ENCODE measurements at places on chromosomes 16 and 17.
A peak's percentile ranks its signal among the peaks of the same experiment; 100 is the strongest.

DNA sequence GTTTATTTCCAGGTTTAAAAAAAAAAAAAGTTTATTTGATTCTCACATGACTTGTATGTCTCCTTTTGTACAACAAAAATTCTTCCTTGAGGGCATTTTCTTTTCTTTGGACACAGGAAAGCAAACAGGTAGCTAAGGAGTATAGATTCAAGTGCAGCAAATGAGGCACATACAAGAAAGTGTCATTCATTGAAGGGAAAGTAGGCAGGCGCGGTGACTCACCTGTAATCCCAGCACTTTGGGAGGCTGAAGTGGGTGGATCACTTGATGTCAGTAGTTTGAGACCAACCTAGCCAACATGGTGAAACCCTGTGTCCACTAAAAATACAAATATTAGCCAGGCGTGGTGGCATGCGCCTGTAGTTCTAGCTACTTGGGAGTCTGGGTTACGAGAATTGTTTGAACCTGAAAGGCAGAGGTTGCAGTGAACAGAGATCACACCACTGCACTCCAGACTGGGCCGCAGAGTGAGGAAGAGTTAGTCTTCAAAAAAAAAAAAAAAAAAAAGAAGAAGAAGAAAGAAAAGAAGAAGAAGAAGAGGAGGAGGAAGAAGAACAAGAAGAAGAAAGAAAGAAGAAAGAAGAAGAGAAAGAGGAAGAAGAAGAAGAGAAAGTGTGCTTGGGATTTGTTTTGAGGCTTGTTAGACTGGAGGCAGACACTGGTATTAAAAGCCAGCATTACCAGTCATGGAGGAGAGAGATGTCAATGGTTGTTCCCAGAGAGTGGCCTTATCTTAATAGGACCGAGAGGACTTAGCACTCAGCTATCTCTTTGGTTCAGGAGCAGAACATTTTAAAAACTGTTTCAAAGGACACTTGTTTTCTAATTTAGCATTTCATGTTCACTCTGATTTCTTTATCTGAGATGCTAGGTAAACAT lies 19.7 kb downstream of the GINS3 start:
- DNase-seq = no peak

DNA sequence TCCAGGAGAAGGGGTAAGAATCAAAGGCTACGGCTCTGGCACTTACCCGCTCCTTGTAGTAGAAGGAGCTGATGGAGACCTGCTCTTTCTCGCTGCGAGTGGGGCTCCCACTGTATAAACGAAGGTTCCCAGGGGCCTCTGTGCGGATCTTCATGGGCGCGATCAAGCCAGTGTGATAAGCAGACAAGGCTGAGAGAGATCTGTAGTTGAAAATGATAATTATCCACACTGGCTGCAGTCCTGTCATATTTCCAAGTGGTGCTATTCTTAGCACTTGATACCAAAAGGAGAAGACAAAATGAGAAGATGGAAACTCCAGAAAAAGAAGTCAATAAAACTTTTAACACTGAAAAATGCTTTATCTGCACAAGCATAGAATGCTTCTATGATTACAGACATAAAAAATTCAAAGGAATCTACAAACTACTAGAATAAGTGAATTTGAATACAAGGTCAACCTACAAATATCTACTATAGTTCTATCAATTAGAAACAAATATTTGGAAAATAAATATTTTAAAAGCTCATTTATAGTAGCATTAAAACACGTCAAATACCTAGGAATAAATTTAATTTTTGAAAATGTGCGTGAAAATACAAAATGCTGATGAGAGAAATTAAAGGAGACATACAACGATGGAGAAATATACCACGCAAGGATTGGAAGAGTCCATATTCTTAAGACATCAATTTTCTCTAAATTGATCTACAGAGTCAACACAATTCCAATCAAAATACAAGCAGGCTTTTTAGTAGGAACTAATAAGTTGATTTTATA lies 80.8 kb downstream of the WDR59 start:
- no peak for DNase-seq

- DNase-seq = no peak
These were observed 14.5 kb downstream of the SERPINF1 start for GRCh38 chr17:1776328-1776727.

DNA sequence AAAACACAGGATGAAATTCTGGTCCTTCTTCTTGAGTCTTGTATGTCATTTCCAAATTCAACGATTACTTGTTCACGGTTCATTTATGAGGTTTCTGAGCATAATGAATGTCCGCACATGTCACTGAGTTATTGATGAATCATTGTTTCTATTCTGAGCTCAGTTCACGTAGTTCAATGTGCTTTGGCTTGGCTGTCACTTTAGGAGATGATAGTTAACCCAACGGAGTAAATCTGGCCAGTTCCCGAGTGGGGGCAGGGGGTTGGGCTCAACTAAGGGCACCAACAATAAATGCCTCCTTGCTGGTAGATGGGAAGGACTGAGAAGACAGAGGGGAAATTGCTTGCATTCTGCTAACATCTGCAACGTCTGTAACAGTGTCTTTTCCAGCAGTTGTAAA lies 239.4 kb upstream of the HSBP1 start:
- no peak for DNase-seq

DNA sequence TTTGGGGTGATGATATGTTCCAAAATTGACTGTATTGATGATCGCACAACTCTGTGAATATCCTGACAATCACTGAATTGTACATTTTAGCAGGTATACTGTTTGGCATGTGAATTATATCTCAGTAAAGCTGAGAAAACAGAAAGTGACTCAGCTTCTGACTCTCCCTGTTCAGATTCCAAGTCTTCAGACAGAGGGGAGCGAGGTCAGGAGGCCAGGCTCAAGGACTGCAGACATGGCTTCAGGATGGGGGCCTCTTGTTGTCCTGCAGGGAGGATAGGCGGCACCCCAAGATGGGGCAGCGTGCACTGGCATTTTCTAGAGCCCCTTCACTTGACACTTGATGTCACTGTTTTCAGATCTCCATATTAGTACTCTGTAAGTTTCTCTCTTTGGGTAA lies 45.6 kb downstream of the KNOP1 start:
- DNase-seq = no peak

DNA sequence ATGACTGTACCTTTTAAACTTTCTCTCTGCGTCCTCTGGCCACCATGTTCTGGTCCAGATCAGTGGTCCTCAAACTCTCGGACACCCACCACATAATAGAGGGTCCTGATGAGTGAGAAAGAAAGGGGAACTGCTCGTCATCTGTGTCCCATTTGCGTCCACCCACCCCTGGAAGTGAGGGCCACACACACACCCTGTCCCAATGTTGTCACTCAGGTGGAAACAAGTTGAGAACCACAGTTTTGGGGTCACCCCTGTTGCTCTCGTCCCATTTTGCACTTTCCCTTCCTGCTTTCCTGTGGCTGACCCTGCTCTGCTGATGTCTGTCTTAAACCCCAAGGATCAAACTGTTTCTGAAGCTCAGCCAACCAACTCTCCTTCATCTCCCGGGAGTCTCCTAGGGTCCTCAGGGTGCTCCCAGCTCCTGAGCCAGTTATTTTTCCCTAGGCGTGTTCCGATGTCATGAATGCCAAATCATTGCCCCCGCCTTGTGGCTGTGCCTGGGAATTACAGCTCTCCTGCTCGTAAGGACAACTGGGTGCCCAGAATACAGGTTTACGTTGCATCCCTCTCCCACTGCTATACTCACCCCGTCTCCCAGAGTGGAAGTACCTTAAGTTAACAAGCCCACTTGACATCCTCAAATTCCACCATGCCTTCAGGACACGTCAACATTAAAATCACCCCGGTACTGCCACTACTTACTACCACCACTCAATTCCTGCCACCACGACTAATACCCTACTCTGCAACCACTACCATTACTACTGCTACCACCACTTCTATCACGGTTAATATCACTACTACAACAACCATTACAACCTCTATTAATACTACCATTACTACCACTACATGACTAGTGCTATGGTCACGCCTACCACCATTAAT lies 26.0 kb upstream of the HNF1B start:
- DNase-seq = peak; percentile 33

GRCh38 chr16:69031877-69032301 lies 73.6 kb upstream of the HAS3 start:
- DNase-seq = no peak

GRCh38 chr17:49435671-49436029 lies 21.0 kb upstream of the PHB1 start:
- DNase-seq = no peak

- DNase-seq = no peak
These were observed 1.9 kb downstream of the NECAB2 start for GRCh38 chr16:83969771-83970429.

- no peak for DNase-seq
These were observed 98.0 kb downstream of the CYTH1 start for GRCh38 chr17:78684026-78684425.

DNA sequence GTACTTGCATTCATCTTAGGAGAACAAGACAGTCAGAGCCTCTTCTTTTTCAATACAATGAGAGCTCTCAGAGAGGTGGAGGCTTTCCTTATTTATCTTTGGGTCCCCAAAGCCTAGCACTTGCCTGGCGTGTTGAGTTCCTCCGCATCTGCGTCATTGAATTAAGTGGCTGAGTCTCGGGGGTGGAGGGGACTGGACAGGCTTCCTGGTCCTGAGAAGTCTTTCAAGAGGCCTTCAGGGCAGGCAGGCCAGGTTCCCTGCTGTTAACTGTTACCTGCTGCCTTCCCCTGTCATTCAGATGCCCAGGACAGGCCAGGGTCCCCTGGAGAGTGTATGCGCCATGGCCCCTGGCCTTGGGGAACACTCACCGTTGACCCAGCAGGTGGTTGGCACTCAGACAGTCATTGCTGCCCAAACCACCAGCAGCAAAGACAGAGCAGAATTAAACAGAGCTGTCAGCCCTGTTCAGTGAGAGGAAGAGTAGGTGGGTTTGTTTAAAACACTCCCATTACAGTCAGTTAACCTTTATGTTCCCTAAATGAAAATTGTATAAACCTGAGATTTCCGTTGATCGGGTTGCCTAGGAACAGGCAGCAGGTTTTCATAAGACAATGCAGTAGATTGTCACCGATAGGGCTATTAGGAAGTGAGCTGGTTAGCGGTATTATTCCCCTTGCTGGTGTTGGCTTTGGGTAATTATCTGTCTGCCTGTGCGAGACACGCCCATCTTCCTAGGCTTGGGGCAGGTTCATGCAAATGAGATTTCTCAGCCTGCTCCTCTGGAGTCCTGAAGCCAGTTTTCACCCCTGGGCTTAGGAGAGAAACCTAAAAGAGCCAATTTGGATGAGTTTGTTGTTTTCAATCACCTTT lies 132.7 kb downstream of the CCDC182 start:
- no peak for DNase-seq

DNA sequence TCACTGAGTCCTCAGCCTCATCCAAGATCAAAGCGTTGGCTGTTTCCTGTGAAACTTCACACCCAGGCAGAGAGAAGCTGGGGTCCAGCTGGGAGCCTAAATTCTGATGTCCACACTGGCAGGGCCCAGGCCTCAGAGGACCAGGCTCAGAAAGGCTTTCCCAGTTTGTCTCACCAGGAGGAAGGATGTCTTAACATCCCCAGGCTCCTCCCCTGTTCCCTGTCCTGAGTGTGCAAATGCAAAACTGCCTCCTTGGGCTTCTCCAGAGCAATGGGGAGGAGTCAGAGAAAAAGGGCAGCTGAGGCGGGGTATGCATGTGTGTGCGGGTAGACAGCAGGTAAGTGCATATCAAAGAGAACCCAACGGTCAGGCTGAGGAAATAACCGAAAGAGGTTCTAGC lies 45.7 kb downstream of the CUEDC1 start:
- no peak for DNase-seq

DNA sequence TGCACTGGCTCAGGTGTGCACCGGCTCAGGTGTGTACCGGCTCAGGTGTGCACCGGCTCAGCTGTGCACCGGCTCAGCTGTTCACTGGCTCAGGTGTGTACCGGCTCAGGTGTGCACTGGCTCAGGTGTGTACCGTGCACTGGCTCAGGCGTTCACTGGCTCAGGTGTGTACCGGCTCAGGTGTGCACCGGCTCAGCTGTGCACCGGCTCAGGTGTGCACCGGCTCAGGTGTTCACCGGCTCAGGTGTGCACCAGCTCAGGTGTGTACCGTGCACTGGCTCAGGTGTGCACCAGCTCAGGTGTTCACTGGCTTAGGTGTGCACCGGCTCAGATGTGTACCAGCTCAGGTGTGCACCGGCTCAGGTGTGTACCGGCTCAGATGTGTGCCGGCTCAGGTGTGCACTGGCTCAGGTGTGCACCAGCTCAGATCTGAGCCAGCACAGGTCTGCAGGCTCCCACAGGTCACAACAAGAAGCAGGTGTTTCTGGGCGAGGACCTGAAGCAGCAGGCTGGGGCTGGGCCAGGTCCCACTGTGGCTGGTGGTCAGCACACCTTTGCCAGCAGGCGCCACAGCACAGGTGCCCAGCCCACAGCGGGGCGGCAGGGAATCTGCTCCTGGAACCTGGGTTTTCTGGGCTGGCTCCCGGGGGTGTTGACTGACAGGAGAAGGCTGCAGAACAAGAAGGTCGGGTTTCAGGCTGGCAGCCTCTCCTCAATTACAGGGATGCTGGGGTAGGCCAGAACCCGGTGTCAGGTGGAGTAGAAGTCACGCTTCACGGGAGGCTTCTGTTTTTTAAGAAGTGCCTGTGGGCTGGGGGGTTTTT lies 17.2 kb downstream of the METRNL start:
- DNase-seq = no peak

DNA sequence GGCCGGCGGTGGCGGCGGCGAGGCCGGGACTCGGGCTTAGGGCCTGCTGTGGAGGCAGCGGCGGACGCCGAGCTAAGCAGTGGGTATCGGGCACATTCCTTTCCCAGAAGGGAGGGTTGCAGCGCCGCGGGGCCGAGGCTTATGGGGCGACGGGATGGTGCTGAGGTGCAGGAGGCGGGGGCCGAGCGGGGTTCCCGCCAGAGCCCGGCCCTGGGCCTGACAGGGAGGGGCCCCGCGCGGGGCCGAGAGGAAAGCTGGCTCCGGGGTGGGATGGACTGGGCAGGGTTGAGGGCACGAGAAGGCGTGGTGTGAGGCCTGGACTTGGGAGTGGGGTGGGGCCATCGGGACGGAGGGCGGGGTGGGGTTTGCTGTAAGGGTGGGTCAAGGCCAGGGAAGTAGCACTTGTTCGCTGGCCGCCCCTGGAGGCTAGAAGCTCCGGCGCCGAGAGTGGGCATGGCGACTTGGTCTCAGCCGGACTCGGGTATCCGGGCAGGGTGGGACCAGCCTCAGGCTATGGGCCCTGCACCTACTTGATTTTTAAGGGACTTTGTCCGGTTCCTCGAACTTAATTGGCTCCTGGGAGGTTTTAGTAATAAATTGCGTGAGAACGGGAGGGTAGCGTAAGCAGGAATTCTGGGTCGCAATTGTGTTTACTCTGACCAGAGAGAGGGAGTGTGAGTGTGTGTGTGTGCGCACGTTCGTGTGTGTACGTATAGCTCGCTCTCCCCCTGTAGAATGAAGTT lies 396 bp downstream of the NFE2L1 start:
- DNase-seq = no peak

DNA sequence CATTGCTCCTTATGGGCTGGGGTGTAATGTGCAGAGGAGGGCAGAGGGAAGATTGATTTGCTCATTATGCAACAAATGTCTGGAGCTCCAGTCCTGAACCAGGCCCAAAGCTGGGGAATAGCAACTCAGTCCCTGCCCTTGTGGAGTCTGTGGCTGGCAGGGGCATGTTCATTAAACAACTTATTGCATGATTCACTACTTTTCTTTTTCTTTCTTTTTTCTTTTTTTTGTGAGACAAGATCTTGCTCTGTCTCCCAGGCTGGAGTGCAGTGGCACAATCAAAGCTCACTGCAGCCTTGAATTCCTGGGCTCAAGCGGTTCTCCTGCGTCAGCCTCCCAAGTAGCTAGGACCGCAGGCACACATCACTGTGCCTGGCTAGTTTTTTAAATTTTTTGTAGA lies 23.1 kb downstream of the MSI2 start:
- no peak for DNase-seq

All from stimulated activated CD4-positive, alpha-beta T cell treated with anti-CD3 and anti-CD28 coated beads, TNF-alpha, amount 100 ng/mL, for 48 hours (primary cell).